ENCODE measurements at places on chromosomes 12 and 14.

DNA sequence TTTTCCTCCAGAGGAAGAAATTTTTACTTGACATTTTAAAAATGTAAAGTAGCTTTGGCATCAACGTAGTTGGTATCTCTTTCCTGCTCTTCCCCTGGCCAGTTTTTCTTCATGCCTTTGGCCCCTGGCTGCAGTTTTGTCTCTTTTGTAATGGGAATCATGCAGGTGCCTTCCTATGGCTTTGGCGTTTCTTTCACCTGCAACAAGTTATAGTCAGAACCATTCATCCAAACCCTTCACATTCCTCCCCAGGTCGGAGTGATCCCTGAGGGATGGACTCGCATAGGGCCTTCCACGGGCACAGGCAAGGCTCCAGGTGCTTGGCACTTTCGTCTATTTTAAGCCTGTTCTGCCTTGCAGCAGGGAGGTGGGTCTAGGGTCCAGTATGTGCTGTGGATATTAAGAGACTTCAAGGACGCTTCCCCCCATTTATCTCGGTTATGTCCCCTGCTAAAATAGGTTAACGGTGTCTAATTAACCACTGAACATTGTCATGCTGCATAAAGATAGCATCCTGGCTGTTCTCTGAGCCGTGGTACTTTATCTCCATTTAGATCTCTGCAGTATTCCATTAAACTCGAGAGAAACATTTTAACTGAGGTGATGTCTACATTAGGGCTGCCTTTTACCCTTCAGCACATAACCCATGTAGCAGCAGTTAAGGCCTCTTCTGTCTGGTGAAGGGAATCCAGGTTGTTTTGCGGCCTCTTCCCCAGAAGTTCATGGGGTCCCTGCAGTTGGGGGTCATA lies 66.3 kb downstream of the IFT43 start:
- no peak for DNase-seq

DNA sequence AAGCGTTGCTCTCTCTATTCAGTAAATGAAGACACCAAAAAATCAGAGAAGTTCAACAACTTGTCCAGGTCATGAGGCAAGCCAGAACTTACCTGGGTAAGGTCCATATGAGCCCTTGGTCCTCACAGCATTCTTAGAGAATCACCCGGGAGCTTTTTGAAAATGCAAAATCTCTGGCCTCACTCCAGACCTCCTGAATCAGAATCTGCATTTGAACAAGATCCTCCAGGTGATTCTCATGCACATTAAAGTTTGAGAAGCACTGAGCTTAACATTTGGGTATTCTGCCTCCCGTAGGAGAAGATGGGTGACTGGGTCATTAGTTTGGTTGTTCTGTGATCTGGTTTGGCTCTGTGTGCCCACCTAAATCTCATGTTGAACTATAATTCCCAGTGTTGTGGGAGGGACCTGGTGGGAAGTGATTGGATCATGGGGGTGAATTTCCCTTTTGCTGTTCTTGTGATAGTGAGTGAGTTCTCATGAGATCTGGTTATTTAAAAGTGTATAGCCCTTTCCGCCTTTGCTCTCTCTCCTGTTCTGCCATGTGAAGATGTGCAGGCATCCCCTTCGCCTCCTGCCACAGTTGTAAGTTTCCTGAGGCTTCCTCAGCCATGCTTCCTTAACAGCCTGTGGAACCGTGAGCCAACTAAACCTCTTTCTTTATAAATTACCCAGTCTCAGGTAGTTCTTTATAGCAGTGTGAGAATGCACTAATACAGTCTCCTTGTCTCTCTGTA lies 221.2 kb downstream of the RAD51B start:
- DNase-seq, result no peak

DNA sequence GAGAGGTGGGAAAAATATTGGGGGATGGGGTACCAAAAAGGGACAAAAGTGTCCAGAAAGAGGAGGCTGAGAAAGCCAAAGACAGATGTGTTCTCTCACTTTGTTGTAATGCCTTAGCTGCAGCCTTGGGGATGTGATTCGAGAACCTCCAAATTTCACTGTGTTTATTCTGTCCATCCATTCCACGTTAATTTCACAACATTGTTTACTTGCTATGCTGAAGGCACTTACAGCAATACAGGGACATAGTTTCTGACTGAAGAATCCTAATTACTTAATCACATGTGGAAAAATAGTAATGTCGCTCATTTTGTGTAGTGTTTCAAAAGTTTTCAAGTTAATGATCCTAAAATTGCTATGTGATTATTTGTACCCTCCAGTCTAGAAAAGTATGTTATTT lies 146.2 kb upstream of the SLC38A2 start:
- DNase-seq, result no peak

- no peak for DNase-seq
These were observed 504.4 kb upstream of the LMO3 start for GRCh38 chr12:17110316-17110715.

DNA sequence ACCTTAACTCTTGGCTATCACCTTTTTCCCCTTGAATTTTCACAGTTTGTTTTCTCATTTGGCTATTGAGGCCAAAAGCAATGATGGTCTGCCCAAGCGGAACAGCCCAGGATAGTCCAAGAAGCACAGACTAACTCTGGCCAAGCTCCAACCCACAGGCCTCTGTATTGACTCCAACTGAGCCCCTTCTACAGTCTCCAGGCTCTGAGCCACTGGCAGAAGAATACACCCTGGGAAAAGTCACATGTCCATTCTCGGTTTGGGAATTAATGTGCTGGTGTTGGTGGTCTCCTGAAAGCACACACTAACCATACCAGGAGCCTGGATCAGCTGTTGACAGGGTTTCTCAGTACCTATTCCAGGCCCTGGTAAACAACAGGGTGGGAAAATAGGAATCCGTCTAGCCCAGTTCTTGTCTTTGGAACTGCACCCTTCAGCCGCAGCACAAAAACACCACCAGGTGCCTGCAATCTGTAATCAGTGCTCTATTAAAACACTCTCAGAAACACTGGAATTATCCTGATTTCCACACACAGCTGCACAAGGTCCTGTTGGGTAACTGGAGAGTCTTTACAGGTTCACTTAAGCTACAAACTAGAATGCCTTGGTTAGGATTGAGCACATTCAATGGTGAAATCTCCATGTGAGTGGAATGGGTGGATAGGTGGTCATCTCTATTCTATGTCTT lies 63.6 kb downstream of the STXBP6 start:
- no peak for DNase-seq

GRCh38 chr12:72074956-72075355 lies 136.3 kb downstream of the TPH2 start:
- DNase-seq, result no peak
